Airway epithelial cell (primary cell): ENCODE measurements at places on chromosomes 13 and 19. TPM values are rescaled to one million over a fixed set of nuclear protein-coding genes. Genes with fewer than 3 reads are reported as not detected.

Gene CLEC17A
- not detected in 2 replicates for total RNA-seq

Gene LGALS14
- total RNA-seq = not detected in 2 replicates

Gene ZNF708
- total RNA-seq = 2.1 and 2.3 TPM in 2 replicates

Gene WDR88
- not detected in 2 replicates for total RNA-seq

Gene ZNF534
- total RNA-seq = not detected in 2 replicates

Gene SLC27A5
- 22.4 and 26.7 TPM in 2 replicates for total RNA-seq

Gene NUDT19
- total RNA-seq = 15.4 and 23.3 TPM in 2 replicates

Gene FOXA3
- not detected in 2 replicates for total RNA-seq

Gene MEF2B
- 0.93 TPM in 1 of 2 replicates, not detected in the other for total RNA-seq

Gene PCDH9
- total RNA-seq = 0.35 and 0.37 TPM in 2 replicates

Gene METTL21C
- not detected in 2 replicates for total RNA-seq

Gene SLC7A9
- total RNA-seq = not detected in 2 replicates

Gene SLC17A7
- total RNA-seq = 0.14 TPM in 1 of 2 replicates, not detected in the other

Gene TBC1D17
- 13.0 and 15.0 TPM in 2 replicates for total RNA-seq

Gene APOE
- total RNA-seq = 35.7 and 44.7 TPM in 2 replicates

Gene ZNF729
- not detected in 2 replicates for total RNA-seq

Gene TEX29
- total RNA-seq = not detected in 2 replicates

Gene C19orf73
- total RNA-seq = 4.0 and 11.2 TPM in 2 replicates

Gene CBLC
- 86.0 and 97.3 TPM in 2 replicates for total RNA-seq

Gene DCT
- not detected in 2 replicates for total RNA-seq

Gene SAMD1
- total RNA-seq = 48.9 and 52.2 TPM in 2 replicates

Gene ZNF582
- total RNA-seq = 4.1 and 4.4 TPM in 2 replicates

Gene SIGLECL1
- not detected in 2 replicates for total RNA-seq
